Activated CD4-positive, alpha-beta T cell treated with anti-CD3 and anti-CD28 coated beads, Interleukin-2, amount 10 ng/mL, durations not matched to agents 7 days and 5 days (primary cell): ENCODE measurements at places on chromosomes 4 and X. TPM values are rescaled to one million over a fixed set of nuclear protein-coding genes. Genes with fewer than 3 reads are reported as not detected.

The RADX gene
- 7.8 TPM for total RNA-seq

The MAGEA1 gene
- total RNA-seq: not detected

DNA sequence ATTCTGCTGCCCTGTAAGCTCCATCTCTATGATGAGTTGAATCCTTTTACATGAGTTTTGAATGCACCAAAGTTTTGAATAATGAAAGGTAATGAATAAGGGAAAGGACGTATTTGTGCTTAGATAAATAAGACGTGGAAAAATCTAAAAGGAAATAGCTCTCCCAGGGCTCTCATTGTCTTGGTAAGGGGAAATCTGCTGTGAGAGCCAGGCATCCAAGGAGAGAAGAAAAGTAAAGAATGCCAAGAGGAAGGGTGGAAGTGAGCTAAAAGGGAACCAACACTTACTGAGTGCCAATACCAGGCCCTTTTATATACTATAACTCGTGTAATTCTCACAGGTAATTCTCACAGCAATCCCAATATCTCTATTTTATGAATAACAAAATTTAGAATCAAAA lies 62.6 kb upstream of the KLHL13 start:
- no peak overlapping the region for H3K27ac ChIP-seq
- H3K4me1 ChIP-seq: no peaks in the 10 kb centered on the region
- no peak for DNase-seq
- no peaks in the 10 kb centered on the region for H3K27me3 ChIP-seq
- H3K4me3 ChIP-seq: no peak overlapping the region
- no peaks in the 10 kb centered on the region for H3K36me3 ChIP-seq

GRCh38 chr4:89358935-89359638 lies 51.5 kb upstream of the GPRIN3 start:
- H3K4me1 ChIP-seq: peaks cover 2% of the 10 kb centered on the region
- no peak overlapping the region for H3K4me3 ChIP-seq
- H3K36me3 ChIP-seq: peaks cover 5% of the 10 kb centered on the region
- H3K27ac ChIP-seq: no peak overlapping the region

DNA sequence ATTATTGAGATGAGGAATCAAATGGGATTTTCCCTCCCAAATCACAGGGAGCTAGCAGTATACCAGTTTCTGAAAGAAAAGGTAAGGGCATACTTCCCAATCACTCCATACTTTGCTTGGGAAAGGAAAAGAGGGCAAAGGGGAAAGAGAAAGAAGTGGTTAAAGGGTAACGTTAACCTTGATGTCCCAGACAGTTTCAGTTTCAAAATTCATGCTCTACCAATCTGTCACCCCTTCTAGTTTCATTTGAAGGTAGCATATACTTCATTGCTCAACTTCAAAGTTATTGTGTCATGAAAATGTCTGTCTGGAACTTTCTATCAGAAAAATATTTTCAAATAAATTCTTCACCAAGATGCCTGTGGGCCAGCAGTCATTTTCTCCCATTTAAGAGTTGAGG lies 16.0 kb downstream of the TNMD start:
- no peaks in the 10 kb centered on the region for H3K27me3 ChIP-seq
- no peak overlapping the region for H3K27ac ChIP-seq
- no peaks in the 10 kb centered on the region for H3K36me3 ChIP-seq
- DNase-seq: no peak

DNA sequence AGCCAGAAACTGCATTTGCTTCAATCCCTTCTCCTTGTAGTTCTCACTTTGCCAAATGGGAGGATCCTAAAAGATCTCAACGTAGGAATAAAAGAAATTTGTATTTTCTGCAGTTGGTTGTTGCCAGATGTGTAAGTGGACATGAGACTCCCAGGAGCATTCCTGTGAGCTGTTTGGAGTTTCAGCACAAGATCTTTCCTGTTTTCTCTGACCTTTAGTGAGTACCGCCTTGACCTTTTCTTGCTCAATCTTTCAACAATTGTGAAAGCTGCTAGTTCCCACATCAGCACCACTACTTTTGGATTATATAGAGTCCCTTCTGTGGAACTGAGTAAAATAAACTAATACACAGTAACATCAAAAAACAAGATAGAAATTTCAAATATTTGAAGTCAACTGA lies 683.8 kb upstream of the PABPC4L start:
- no peak for DNase-seq
- no peak overlapping the region for H3K27ac ChIP-seq
- no peak overlapping the region for H3K4me3 ChIP-seq
- no peaks in the 10 kb centered on the region for H3K36me3 ChIP-seq
- H3K4me1 ChIP-seq: no peaks in the 10 kb centered on the region

GRCh38 chr4:158003212-158003611 lies 169.6 kb downstream of the GASK1B start:
- H3K27me3 ChIP-seq: peaks cover 3% of the 10 kb centered on the region
- H3K4me3 ChIP-seq: no peak overlapping the region
- no peaks in the 10 kb centered on the region for H3K4me1 ChIP-seq
- no peaks in the 10 kb centered on the region for H3K36me3 ChIP-seq
- no peak overlapping the region for H3K27ac ChIP-seq
- DNase-seq: no peak

DNA sequence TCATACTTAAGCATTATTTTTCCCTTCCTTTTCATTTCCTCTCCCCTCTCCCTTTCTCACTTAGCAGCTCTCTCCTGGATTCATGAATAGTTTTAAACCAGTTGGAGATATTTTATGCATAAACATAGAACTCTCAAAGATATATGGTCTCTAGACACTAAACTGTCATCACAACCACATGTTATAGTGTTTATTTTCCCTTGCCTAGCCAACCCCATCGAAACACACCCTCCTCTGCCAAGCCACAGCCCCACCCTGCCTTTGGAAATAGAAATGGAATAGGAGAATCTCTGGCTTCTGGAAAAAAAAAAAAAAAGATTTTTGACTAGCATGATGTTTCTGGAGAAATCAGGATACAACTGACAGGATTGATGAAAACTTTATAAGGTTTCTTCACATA lies 64.8 kb upstream of the RBPJ start:
- H3K4me3 ChIP-seq: no peak overlapping the region
- no peak overlapping the region for H3K27ac ChIP-seq
- no peaks in the 10 kb centered on the region for H3K36me3 ChIP-seq
- H3K27me3 ChIP-seq: peaks cover 9% of the 10 kb centered on the region
- H3K4me1 ChIP-seq: no peaks in the 10 kb centered on the region
